ENCODE measurements at places on chromosomes 4 and X. TPM values are rescaled to one million over a fixed set of nuclear protein-coding genes. Genes with fewer than 3 reads are reported as not detected.

The AIFM1 gene
- 10.0 TPM for total RNA-seq

The SRPX gene
- total RNA-seq: under 0.01 TPM

The CXorf51A gene
- total RNA-seq: not detected

The VSIG4 gene
- 0.27 TPM for total RNA-seq

The CORIN gene
- total RNA-seq: under 0.01 TPM

Data from hematopoietic multipotent progenitor cell (in vitro differentiated cells).